CD4-positive, CD25-positive, alpha-beta regulatory T cell (primary cell): ENCODE measurements at places on chromosomes 4 and X. TPM values are rescaled to one million over a fixed set of nuclear protein-coding genes. Genes with fewer than 3 reads are reported as not detected.

DNA sequence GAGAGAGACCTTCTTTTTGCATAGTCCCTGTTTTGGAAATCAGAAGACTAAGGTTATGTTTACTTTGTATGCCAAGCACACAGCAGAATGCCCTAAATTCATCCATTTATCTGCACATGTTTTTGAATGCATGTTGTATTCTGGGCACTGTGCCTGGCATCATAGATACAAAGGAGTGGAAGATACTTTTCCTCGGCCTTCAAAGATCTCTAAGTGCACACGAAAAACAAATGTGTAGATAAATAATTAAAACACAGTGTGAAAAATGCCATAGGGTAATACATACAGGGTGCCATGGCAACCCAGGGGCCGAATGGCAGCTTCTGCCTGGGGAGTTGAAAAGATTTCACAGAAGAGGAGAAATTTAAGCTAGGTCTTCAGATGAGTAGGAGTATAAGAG, 390.6 kb upstream of the ATOH1 start:
- no peak for DNase-seq
- no peaks in the 10 kb centered on the region for H3K27me3 ChIP-seq
- no peak overlapping the region for H3K27ac ChIP-seq
- no peaks in the 10 kb centered on the region for H3K36me3 ChIP-seq
- H3K4me1 ChIP-seq, result no peaks in the 10 kb centered on the region
- no peak overlapping the region for H3K4me3 ChIP-seq

ITIH6 gene
- polyA plus RNA-seq, result not detected

DNA sequence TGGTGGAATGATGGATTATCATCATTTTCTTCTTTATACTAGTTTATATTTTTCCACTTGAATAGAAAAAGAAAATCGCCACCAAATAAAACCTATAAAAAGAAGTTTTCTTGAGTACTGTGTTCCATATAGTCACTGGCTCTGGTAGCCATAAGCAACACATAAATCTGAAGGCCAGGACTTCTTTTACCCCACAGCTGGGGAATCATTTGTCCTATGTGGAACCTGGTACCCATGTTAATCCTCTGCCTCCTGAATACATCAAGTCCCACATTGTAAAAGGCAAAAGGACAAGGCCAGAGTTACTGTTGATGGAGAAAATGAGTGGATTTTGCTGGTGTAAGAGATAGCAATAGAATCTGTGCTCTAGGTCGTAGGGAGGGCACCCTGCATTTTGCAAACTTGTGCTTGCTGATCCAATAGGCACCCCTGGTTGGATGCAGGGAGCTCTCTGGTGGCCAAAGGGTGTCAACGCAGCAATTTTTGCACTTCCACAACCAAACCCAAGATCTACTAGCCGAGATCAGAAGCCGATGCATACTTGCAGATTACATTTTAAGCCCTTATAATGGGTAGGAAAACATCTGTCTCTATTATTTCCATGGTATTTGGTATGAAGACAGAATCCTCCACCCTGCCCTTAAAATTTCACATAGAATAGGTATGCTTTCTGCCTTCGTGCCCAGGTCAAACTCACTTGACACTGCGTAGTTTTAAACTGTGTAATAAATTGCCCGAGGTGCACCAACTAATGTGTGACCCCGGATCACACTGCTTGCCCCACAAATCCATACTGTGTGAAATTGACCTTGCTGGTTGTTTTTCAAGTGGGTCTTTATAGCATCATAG, 146.2 kb upstream of the SCML1 start:
- H3K27ac ChIP-seq, result no peak overlapping the region
- no peak for DNase-seq
- no peak overlapping the region for H3K4me3 ChIP-seq
- no peaks in the 10 kb centered on the region for H3K27me3 ChIP-seq
- H3K36me3 ChIP-seq, result no peaks in the 10 kb centered on the region

DNA sequence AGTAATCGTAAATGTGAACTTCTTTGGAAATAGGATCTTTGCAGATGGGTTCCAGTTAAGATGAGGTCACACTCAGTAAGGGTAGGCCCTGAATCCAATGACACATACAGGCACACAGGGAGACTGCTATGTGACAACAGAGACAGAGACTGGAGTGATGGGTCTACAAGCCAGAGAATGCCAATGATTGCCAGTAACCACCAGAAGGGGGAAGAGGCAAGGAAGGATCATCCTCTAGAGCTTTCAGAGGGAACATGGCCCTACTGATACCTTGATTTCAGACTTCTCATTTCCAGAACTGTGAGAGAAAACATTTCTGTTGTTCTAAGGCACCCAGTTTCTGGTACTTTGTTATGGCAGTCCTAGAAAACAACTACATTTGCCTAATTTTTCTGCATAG, 73.1 kb upstream of the CCDC160 start:
- no peak overlapping the region for H3K27ac ChIP-seq
- H3K36me3 ChIP-seq, result no peaks in the 10 kb centered on the region
- H3K4me3 ChIP-seq, result no peak overlapping the region
- H3K27me3 ChIP-seq, result peaks cover 2% of the 10 kb centered on the region
- DNase-seq, result no peak

- H3K4me3 ChIP-seq, result no peak overlapping the region
- H3K27me3 ChIP-seq, result no peaks in the 10 kb centered on the region
- H3K36me3 ChIP-seq, result no peaks in the 10 kb centered on the region
- H3K27ac ChIP-seq, result no peak overlapping the region
- DNase-seq, result no peak
Observed at GRCh38 chr4:134666640-134667039, 465.1 kb upstream of the PABPC4L start.

- no peaks in the 10 kb centered on the region for H3K4me1 ChIP-seq
- H3K36me3 ChIP-seq, result peaks cover 24% of the 10 kb centered on the region
- no peak overlapping the region for H3K27ac ChIP-seq
- H3K27me3 ChIP-seq, result no peaks in the 10 kb centered on the region
- no peak for DNase-seq
Observed at GRCh38 chrX:63718010-63718694, 66.9 kb downstream of the ARHGEF9 start.

PDE6B gene
- 13.6 TPM for polyA plus RNA-seq

DNA sequence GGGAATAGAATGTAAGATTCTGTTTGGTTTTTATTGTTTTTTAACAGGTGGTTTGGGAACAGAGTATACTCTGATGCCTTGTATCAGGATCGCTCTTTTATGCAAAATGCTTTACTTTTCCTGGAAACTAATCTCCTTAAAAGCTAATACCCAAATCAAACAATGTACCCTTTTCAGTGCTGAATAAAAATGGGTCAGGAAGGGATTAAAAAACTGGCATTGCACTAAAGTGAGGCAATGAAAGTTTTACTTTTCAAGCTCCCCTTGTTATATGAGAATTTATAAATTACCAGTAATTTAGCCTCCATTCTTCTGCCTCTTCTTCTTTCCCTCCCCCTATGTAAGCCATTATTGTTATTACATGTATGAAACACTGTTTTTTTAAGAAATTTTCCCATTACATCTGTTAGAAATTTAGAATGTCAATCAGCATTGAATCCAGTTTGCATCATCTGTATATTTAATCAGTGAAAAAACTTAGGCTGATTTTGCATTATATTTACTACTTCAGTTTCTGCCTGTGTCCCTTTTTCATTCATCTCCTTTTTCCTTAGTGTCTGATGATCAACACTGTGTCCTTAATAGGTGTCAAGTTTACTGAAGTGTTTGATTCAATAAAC, 89.7 kb upstream of the NPNT start:
- no peak overlapping the region for H3K4me3 ChIP-seq
- no peaks in the 10 kb centered on the region for H3K36me3 ChIP-seq
- no peaks in the 10 kb centered on the region for H3K4me1 ChIP-seq
- no peak overlapping the region for H3K27ac ChIP-seq

DNA sequence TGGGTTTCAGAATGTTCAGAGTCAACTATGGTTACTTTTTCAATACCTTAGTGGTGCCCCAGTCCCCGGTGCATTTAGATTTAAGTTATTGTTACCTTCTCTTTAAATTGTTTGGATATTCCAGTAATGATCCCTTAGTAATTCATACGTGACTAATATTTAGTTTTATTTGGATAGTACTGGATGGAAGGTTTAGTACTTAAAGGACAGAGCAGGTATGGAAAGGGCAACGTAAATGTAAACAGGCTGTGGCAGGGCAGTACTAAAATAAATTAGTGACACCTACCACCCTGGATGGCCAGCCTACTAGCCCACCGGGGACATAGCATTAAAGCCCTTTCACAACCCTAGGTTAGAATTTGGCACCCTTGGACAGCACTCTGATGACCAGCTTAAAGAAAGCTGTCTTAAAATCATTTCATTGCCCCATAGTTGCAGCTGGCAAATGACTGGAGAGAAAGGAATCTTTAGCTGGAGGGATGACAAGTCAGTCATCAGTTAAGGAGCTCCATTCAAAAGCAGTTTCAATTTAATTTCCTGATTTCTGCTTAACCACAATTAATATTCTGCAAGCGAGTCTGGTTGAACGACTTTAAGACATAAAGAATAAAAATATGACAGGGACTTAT, 16.4 kb downstream of the PLP1 start:
- no peak overlapping the region for H3K27ac ChIP-seq
- DNase-seq, result no peak
- H3K4me1 ChIP-seq, result no peaks in the 10 kb centered on the region
- no peaks in the 10 kb centered on the region for H3K27me3 ChIP-seq
- no peak overlapping the region for H3K4me3 ChIP-seq

- H3K4me3 ChIP-seq, result no peak overlapping the region
- no peaks in the 10 kb centered on the region for H3K4me1 ChIP-seq
- no peak for DNase-seq
- no peak overlapping the region for H3K27ac ChIP-seq
- H3K36me3 ChIP-seq, result no peaks in the 10 kb centered on the region
Observed at GRCh38 chr4:188971125-188971524, 831.9 kb downstream of the TRIML1 start.

- H3K4me3 ChIP-seq, result no peak overlapping the region
- no peak overlapping the region for H3K27ac ChIP-seq
- no peaks in the 10 kb centered on the region for H3K36me3 ChIP-seq
- DNase-seq, result no peak
Observed at GRCh38 chr4:124191329-124191728, 521.2 kb downstream of the ANKRD50 start.

DNA sequence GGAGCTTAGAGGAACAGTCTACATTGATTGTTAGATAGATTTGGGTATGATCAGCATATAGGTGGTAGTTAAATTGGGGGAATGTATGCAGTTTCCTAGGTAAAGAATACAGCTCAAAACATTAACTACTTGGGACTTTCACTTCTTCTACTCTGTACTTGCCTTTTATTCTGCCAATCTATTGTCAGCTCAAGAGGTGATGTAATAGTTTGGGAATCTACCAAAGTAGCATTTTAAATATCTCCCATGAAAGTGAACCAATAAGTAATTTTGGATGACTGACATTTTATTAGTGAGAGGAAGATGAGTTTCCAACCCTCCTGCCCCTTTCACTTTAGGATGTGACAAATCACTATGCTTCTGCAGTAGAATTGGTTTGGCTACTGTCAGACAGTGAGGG, 43.4 kb downstream of the NUDT6 start:
- H3K4me3 ChIP-seq, result no peak overlapping the region
- no peak for DNase-seq
- no peak overlapping the region for H3K27ac ChIP-seq
- peaks cover 3% of the 10 kb centered on the region for H3K27me3 ChIP-seq
- no peaks in the 10 kb centered on the region for H3K36me3 ChIP-seq

- no peaks in the 10 kb centered on the region for H3K36me3 ChIP-seq
- no peaks in the 10 kb centered on the region for H3K4me1 ChIP-seq
- H3K4me3 ChIP-seq, result no peak overlapping the region
Observed at GRCh38 chrX:39705290-39705689, 392.5 kb downstream of the BCOR start.

DNA sequence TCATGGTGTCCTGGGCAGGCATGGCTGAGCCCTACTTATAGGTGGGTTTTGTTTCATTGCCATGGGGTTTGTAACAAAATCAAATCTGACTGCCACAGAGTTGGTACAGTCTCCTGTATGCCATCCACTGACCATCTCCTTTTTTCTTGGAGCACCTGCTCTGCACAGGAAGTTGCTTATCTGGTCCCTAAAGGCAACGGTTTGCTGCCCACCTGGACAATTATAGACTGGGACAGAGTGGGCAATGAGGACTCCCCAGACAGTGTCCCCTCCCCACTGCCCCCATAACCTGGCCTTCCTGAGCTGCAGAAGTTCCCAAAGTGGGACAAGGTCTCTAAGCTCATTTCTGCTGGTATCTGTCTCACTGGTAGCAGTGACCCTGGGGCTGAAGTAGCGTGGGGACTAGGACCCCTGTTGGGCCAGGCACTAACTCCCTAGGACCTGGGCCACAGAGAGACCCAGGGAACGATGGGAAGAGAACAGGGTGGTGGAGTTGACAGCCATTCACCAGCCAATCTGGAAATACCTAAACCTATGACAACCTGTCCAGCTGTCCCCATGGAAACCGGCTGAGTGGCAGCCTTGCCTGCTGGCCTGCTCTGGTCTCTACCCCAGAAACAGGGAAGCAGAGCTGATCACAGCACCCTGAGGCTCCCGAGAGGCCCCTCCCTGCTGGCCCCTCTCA, 64.7 kb downstream of the WFS1 start:
- no peak for DNase-seq
- H3K4me3 ChIP-seq, result no peak overlapping the region
- H3K27me3 ChIP-seq, result no peaks in the 10 kb centered on the region
- peaks cover 23% of the 10 kb centered on the region for H3K4me1 ChIP-seq

DNA sequence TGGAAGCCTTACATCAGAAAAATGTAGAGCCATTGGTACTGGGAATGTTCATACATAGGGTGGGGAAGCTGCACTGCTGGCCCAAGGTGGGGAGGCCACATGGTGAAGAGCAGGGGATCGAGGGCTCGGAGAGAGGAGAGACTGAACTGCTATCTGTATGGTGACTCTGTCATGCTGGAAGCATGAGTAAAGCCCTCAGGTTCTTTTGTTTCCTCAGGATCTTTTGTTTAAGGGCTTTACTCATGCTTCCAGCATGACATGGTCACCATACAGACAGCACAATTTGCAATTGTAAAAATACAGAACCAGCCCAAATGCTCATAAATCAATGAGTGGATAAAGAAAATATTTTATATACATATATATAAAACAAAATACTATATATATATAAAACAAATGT, 78.4 kb downstream of the KLF8 start:
- no peaks in the 10 kb centered on the region for H3K4me1 ChIP-seq
- no peaks in the 10 kb centered on the region for H3K36me3 ChIP-seq
- no peak for DNase-seq
- no peak overlapping the region for H3K27ac ChIP-seq
- no peaks in the 10 kb centered on the region for H3K27me3 ChIP-seq
- no peak overlapping the region for H3K4me3 ChIP-seq

WAS gene
- polyA plus RNA-seq, result 18.9 TPM

CXCL6 gene
- polyA plus RNA-seq, result not detected

- H3K27ac ChIP-seq, result no peak overlapping the region
- H3K27me3 ChIP-seq, result no peaks in the 10 kb centered on the region
- DNase-seq, result no peak
- no peaks in the 10 kb centered on the region for H3K4me1 ChIP-seq
- no peaks in the 10 kb centered on the region for H3K36me3 ChIP-seq
- H3K4me3 ChIP-seq, result no peak overlapping the region
Observed at GRCh38 chrX:9183481-9183880, 149.6 kb upstream of the FAM9B start.

DNA sequence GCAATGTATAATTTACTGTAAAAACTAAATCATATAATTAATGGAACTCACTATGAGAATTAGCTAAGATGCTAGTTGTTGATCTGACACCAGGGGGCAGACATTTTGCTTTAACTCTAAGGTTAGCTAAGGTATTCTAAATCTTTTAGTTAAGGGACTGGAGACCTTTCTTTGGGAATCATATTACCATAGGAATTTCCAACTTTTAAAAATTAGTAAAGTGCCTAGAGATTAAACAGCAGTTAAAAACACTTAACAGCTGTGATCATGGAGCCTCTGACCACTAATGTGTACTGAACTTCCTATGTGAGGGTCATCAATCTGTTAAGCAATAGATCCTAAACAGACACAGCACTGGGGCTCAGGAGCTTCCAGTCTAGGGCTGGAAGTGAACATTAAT, 226.6 kb downstream of the NSUN7 start:
- H3K27ac ChIP-seq, result no peak overlapping the region
- H3K4me1 ChIP-seq, result no peaks in the 10 kb centered on the region
- DNase-seq, result peak; percentile 36
- H3K36me3 ChIP-seq, result no peaks in the 10 kb centered on the region
